ENCODE measurements at places on chromosomes 11 and 22.

DNA sequence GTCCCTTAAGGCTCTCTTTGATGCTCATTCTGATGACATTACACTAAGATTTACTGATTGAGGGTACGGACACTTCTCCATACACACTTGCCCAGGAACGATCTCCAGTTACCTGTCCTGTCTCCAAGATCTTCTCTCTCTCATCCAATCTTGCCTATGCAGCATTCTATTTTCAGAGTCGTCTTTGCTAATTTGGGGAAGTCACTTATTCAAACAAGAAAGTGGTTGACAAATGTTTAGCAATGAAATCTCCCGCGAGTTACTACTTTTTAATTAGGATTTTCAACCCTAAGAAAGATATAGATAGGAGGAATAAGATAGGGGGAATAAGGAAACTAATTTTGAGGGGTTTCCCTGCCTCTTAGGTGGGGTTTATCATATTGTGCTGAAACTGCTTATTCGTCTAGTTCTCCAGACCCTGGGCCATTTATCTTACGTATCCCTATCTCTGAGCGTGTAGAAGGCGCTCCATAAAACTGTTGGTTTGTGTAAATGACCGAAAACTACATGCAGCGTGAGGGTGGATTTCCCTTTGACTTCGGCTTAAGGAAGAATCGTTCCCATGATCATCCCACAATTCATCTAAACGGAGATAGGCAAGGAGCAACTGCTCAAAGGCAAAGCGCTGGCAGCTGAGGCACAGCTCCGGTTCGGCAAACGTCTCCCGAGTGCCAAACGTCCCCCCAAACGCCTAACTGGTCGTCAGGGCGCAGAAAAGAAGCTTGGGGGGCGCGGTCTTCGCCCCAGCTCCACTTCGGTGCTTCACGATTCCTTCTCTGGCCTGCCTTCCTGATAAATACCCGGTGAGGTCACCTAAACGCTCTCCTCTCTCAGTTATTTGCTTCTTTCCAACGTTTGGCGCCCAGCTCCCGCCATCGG lies 804 bp downstream of the APIP start:
- DNase-seq, result no peak

- DNase-seq, result no peak
Observed at GRCh38 chr11:128021349-128022006, 565.9 kb downstream of the ETS1 start.

DNA sequence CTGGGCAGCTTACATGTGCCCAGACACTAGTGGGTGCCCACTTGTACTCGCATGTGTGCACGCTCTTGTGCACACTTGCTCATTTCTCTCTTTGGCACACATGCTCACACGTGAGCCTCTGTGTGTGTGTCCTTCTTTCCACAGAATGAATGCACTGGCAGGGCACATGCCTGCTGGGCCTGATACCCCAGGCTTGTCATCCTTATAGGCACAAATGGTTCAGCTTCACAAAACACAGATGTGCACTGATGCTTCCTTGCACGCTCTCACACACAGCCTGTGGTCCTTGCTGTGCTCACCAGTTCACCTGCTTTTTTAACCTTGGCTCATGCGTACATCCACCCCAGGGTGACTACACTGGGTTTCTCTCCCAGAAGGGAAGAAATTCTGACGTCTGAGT lies 174.8 kb downstream of the BUD13 start:
- DNase-seq, result no peak

DNA sequence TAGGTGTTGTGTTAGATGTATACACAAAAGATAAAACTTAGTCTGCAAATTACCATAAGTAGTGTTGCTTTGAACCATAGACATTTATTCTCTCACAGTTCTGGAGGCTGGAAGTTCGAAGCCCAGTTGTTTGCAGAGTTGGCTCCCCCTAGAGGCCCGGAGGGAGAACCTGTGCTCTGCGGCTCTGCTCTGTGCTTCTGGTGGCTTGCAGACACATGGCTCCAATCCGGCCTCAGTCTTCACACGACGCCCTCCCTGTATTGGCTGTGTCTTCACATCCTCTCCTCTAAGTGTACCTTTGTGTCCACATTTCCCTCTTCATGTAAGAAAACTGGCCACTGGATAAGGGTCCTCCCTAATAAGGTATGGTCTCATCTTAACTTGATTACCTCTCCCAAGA lies 128.4 kb downstream of the OPCML start:
- DNase-seq, result no peak

- DNase-seq, result no peak
Observed at GRCh38 chr11:18366286-18366685, 28.1 kb upstream of the LDHA start.

DNA sequence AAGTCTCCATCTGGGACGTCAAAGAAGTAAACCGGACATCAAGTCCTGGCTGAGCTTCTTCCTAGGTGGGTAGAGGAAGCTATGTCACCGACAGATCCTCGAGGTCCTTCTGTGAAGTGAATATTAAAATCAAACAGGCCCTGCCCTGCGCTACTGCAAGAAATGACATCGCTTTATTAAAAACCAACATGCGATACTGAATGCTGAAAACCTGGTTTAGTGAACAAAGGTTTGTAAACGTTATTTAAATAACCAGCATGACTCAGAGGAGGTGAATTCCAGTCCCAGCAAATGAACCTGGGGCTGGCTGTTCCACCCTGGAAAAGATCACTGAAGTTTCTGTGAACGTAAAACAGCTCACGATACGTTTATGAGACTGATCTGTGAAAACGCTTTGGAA lies 645 bp downstream of the RTCB start:
- DNase-seq, result no peak

- DNase-seq, result no peak
Observed at GRCh38 chr11:22715971-22716370, 49.6 kb downstream of the GAS2 start.

Data from tibial nerve (tissue), 4 donors.